AG04450 (cell line): ENCODE measurements at places on chromosomes 2 and 18.

GRCh38 chr2:172863341-172863740 is 127.7 kb downstream of the RAPGEF4 start:
- no peak for DNase-seq

DNA sequence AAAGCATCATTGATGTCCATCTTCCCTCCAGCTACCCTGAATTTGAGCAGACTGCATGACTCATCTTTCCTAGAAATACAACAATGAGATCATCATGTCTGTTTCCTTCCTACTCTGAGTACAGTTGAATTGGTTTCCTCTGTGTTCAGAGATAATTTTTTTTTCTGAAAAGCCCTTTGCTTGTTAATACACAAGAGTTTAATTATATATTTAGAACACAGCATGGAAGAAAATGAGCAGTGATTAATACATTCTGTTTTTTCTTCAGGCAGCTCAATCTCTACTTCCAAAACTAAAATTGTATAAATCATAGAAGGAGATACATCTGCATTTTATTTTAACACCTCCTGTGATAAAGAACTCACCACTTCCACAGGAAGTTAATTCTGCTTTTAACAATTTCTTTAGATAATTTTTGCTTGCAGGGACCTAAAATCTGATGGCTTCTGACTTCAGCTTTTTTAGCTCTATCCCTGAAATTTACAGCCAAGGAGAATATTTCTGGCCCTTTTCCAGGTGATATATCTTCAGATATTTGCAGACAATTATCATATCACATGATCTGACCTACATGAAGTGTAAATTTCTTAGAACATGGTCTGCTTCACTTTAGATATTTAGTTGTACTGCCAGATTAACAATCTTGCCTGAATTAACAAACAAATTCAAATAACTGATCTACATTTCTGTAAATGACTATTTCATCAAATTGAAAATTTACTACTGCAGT is 249.0 kb downstream of the TRIB2 start:
- peak; percentile 42 for DNase-seq

GRCh38 chr2:9552219-9553178 is 3.1 kb downstream of the ADAM17 start:
- peak; percentile 36 for DNase-seq

GRCh38 chr2:241903121-241904010 is 33.8 kb downstream of the RTP5 start:
- DNase-seq: no peak

GRCh38 chr2:96870626-96871255 is 861 bp upstream of the SEMA4C start:
- DNase-seq: no peak

DNA sequence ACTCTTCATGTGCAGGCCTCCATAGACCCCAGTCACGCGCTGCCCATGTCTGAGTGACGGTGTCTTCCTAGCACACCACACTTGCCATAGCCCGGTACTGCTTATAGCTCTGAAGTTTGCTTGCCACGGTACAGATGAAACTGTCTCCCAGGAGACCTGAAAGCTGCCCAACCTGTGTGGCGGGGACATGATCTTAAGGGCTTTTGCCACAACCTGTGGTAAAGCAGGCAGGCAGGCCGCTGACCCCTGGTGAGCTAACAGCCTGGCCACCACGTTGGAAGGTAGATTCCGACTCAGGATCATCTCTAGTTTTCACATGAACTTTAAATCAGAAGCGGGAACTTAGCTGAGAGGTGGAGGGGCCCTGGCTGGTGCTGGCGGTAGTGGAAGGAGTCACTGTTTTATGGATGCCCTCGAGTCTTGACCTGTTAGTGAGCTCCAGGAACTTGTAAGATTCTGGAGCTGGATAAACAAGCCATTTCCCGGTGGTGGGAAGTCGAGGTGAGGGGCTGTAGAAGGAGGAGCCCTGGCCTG is 153.3 kb downstream of the ZNF236 start:
- DNase-seq: no peak

DNA sequence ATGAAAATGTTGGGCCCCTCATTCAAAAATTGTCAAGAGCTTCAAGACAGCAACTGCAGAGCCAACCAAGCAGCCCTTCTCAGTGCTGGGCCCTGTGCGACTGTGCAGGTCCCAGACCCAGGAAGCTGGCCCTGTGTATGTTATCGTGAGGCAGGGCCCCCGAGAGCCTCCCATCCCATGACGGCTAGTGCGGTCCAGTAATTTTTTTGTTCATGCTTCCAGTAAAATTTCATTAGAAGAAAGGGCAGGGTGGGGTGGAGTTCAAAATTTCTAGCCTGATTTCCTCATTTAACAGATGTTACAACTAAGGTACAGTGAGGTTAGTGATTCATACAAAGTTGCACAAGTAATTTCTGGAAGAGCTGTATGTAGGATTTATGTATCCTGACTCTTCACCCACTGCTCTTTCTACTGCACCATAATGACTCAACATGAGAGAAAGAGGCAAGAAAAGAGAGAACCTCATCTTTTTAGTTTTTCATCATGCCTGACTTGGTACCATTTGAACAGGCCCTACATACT is 105.5 kb downstream of the ZEB2 start:
- peak; percentile 80 for DNase-seq

DNA sequence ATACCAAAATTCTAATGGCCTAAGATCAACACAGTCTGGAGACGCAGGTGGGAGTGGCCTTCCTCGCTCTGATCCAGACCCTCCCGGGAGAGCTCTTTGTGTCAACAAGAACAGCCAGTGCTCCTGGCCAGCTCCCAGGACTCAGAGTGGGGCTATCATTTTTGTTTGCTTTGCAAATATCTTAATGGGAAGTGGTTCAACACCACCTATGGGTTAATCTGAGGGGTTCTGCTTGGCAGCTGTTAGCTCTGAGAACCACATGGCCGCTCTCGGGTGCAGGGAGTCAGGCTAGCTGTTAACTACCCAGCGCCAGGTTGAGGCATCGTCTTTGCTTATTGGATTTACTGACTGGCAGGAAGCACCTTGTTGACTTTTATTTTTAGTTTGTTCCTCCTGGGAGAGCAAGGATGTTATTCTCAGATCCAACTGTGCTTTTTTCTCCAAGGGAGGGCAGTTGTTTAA is 184.8 kb upstream of the SP5 start:
- peak; percentile 18 for DNase-seq

GRCh38 chr2:69683170-69683971 is 39.8 kb upstream of the AAK1 start:
- peak; percentile 61 for DNase-seq

DNA sequence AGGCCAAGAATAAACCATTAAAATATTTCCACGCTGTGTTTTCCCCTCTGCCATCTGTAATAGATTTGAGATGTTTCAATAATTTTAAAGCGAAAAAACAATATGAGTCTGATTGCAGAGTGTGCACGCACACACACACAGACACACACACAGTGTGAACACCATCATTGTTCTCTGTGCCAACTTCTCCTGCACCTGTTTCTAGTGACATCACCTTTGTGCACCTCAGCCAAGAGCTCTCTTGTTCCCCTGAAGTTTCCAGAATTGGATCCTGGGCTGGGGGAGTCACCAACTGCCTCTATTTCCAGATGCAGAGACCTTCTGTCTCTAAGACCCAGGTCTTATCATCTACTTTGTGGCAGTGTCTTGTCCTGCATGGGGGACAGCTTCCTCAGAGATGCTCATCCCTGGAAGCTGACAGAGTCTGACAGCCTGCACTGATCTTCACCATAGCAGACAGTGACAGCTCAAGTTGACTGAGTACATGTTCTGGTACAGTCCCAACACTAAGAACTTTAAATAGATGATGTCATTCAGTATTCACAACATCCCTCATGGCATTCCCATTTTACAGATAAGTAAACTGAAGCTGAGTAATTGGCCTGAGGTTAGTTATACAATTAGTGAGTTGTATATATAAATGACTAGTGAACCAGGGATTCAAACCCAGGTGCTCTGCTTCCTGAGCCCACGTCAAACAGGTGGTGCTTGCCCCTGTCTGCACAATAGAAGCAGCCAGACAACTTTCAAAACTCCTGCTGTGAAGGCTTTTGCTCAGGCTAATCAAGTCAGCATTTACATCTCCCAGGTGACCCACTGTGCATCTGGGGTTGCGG is 39.4 kb downstream of the ACOXL start:
- no peak for DNase-seq

DNA sequence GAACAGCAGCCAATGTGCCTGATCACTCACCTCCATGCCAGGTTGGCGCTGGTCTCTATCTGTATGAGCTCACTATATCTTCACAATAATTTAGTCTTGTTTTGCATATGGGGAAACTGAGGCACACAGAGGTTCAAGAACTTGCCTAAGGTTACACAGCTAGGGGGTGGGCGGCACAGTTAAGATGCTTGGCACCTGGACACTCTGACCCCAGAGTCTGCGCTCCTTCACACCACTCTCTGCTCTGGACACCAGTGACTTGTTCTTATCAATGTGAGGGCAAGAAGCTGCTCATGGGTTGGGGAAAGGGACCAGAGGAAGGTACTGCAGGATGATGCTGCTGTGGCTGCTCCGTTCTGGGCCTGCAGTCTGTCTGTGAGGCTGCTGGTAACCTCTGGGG is 27.1 kb downstream of the FBLN7 start:
- no peak for DNase-seq
